Activated T-cell treated with anti-CD3 and anti-CD28 coated beads for 24 hours (primary cell): ENCODE measurements at places on chromosomes 1 and 21.

DNA sequence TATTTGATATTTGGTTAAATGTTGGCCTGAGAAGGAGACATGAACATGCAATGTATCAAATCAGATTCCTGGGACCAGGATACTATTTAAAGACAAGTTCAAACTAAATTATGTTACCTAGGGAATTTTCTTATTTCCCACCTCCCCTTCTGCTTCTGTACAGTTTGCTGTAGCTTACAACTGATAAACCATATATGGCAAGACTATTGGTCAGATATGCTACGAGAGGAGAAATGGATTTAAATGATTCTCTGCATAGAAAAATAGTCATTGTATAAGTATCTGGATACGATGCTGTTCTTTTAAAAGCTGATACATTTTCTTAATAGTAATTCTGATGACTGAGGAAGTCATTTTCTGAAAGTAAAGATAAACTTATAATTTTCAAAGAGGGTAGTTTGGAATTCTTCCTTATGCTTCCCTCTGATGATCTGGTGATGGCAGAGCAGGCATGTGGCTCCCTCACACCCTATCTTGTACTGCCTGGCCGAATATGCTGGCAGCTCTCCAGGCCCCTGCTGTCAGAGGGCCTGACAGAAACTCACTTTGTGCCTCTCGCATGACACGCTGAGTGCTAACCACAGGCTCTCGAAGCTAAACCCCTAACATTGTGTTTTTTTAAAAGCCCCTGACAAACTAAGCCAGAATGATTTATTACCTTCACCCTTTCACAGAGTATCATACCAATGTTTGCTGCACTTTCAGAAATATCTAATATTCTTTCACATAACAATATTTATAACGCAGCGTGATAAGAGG, 19.4 kb downstream of the RRP15 start:
- DNase-seq, result no peak

DNA sequence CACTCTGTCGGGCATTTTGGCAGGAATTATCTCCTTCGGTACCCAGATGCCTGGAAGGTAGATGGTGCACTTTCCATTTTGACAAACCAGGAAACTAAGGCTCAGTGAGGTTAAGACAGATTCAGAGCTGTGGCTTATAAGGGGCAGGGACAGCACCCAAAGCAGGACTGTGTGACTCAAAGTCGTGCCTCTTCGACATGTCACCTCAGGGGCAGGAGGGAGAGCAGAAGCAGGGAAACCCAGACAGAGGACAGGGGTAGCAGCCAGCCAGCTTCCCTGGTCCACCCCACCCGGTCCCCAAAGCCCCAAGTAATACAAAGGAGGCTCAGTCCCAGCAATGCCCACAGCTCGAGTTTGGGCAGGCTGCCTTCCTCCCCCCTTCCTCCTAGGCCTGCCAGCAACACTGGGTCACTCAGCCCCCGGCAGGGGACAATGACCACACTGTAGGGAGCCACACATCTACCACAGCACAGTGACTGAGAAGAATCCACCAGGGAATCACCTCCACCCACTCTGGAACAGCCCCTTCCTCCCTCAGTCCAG, 2.5 kb downstream of the RHOC start:
- no peak for DNase-seq

DNA sequence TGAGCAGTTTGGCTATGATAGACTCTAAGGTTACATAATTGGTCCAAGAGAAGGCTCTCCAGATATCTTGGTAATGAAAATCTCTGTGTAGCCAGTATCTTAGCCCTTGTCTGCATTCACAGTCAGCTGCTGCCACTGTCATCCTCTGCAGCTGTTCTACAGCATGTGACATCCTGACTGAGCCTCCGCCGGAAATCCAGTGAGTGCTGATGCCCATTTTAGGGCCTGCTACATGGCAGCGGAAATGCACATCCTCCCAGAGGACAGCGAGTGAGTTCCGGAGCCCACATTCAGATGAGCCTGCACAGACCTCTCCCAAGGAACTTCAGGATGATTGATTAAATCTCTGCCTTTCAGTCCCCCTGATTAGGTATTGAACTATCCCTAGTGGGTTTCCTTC, 237.1 kb downstream of the HHIPL2 start:
- DNase-seq, result no peak

DNA sequence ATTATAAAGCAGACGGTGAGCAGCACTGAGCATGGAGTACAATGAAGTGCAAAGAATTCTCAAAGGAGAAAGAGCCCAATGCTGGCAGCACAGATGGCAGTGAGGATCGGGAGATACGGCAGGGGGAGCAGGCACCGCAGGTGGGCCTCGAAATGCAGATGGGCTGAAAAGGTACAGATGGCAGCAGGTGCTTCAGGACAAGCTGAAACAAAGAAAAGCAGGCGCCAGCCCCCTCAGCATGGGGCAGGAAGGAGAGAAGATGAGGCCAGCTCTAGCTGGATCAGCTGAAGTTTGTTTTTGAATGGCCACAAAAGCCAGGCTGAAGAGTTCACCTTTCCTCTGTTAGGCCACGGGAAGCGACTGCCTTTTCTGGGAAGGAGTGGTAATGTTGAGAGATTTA, 7.7 kb downstream of the CFAP298 start:
- no peak for DNase-seq

DNA sequence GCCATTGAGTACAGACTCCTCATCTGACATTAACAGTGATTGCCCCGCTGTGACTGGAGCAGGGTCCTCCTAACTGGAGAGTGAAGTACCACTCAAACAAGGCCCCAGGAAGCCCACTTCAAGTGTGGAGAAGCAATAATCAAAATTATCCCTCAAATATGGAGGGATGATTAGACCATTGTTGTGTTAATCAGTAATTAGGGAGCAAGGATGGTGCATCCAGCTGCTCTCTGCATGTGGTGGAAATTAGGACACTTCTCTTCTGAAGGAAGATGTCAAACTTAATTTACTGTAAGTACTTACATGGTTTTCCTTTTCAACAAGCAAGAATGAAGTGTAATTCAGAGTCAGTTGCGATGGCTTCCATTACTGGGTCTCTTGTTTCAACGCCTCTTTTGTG, 3.4 kb upstream of the ZP4 start:
- DNase-seq, result no peak

GRCh38 chr1:171017426-171017825, 73.3 kb upstream of the FMO3 start:
- no peak for DNase-seq

DNA sequence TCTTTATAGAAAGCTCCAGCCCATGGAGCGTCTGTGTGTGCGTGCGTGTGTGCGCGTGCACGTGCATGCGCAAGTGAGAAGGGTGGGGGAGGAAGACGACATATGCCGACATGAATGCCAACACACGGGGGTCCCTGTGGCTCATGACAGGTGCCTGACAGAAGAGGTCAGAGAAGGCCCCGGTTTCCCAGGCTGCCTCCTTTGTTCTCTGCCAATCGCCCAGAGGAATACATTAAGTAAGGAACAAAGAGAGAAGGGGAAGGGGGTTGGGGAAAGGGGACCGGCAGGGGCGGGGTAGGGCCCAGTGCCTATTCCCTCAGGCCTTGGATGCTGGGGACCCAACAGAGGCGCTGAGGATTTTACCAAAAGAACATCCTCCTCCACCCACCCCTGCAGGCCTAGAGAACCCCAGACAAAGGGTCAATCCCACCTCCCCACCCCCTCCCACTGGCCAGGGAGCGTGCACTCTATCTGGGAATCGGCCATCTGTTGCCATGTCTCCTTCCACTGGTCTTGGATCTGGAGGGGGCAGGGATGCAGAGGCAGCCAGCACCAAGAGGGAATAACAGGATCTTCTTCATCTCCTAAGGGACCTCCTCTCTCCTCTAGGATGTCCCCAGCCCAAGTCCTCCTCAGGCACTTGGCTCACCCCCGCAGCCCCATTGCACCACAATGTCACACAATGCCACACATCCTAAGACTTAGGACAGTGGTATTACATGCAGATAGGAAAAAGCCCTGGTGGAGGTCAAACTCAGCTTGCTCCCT, 39.4 kb downstream of the PIK3C2B start:
- no peak for DNase-seq

DNA sequence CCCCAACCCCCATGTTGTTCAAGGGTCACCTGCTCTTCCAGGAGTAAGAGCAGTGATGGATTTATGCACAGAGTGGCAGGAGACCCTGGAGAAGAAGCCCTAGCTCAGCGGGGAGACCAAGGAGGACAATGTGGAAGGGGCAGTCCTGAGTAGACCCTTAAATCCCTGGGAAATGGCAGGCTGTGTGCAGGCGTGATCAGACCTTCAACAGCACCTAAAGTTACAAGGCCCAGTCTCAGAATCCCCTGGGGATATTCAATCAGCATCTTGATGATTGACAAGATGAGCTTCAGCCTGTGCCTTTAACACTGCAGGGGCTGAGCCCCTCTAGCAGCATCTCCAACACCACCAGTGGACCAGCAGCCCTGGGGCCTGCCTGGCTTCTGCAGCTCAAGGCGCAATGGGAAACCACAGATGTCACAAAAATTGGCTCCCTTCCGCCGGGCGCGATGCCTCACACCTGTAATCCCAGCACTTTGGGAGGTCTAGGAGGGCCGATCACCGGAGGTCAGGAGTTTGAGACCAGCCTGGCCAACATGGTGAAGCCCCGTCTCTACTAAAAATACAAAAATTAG, 60.4 kb downstream of the IRF2BP2 start:
- DNase-seq, result no peak

DNA sequence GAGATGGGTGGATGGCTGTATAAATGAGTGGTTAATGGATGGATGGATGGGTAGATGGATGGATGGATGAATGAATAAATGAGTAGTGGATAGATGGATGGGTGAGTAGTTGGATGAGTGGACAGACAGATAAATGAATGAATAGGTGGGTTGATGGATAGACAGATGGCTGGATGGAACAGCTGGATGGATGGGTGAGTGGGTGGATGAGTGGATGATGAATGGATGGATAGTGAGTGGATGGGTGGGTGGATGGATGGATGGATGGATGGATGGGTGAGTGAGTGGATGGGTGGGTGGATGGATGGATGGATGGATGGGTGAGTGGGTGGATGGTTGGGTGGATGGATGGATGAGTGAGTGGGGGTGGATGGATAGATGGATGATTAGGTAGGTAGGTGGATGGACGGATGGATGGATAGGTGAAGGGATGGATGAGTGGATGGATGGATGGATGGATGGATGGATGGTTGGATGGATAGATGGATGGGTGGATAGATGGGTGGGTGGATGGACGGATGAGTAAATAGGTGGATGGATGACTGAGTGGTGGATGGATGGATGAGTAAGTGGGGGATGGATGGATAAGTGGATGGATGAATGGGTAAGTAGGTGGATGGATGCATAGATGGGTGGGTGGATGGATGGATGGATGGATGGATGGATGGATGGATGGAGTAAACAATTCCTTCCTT, 246.6 kb downstream of the KAZN start:
- DNase-seq, result no peak
